ENCODE measurements at places on chromosomes 2 and 18.
A peak's percentile ranks its signal among the peaks of the same experiment; 100 is the strongest.

DNA sequence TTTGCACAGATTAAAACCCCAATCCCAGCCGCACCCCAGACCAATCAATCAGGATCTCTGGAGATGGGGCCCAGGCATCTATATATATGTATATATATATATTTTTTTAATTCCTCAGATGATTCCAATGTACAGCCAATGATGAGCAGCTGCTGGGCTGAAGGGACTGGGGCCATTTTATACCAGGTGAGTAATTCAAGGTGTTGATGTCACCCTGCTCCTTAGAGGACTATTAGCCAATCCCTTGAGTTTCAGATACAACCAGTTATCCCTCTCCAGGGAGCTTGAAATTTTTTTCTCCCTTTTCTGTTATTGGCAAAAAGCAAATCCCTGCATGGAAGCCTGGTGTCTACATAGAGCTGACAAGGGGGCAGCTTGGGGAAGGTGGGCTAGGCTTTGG, 59.8 kb downstream of the MCFD2 start:
- DNase-seq, result no peak

DNA sequence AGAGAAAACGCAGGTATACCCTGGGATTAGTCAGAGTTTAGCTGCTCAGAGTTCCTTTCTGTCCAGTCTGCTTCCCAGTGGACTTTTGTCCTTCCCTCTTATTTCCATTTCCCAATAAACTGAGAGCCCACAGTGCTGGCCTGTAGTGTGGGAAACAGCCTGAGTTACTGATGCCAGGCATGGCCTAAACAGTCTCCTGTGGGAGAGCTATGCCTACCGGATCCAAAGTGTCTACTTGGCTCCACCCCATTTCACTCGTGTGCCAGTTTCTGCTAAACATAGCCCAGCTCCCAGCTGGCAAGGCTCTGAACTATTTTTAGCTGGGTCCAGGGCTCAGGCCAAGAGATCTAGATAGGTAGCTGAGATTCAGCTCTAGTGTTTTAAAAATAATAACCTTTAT, 15.6 kb upstream of the PPP1CB start:
- peak; percentile 75 for DNase-seq

- no peak for DNase-seq
These were observed 49.0 kb downstream of the SETBP1 start for GRCh38 chr18:44729631-44730101.

GRCh38 chr2:122886479-122887145, 1131.2 kb downstream of the TSN start:
- no peak for DNase-seq

- no peak for DNase-seq
These were observed 21.5 kb downstream of the NABP1 start for GRCh38 chr2:191699341-191699945.

DNA sequence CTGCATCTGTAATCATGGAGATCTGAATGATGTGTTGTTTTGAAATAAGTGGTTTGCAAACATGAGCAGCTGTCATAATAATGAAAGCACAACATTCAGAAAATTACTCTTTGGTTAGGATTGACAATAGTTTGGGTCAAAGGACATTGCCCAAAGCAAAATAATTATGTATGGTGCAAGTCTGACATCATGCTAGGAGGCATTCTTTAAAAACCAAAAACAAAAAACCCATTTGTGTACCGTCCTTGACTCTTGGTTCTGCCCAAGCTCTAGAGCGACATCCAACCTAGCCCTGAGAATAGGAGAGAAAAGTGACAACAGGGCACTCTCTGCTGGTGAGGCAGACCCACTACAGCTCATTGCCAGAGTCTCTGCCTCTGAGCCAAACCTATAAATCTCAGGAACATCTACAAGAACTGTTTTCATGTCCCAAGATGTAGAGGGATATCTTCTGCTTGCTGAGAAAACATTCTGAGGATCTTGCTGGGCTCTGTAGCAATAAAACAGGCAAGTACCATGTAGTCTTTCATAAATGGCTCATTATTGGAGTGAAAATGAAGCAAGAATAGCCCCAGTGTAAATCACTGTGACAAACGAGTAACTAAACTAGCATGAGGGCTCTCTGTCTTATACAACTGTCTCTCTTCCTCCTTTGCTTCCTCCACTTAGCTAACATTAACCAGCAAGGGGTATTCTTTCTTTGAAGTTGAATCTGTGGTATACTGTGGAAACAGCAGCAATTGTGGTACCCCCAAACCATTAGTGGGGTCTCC, 266.8 kb upstream of the CXCR4 start:
- DNase-seq, result peak; percentile 42

DNA sequence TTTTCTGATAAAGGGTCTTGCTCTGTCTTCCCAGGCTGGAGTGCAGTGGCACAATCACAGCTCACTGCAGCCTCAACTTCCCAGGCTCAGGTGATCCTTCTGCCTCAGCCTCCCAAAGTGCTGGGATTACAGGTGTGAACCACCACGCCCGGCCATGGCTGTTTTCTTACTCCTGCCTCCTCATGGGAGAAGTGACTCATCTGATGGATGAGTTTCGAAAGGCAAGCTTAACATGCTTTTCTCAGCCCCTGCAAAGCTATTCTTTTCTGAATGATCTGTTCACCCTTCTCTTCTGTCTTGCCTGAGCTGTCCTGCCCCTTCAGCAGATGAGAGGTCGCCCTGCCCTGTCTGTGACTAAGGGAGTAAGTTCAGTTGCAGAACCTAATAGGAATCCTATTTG, 929 bp upstream of the CREG2 start:
- peak; percentile 46 for DNase-seq

- DNase-seq, result no peak
These were observed 24.0 kb upstream of the ARPC2 start for GRCh38 chr2:218192902-218193430.

DNA sequence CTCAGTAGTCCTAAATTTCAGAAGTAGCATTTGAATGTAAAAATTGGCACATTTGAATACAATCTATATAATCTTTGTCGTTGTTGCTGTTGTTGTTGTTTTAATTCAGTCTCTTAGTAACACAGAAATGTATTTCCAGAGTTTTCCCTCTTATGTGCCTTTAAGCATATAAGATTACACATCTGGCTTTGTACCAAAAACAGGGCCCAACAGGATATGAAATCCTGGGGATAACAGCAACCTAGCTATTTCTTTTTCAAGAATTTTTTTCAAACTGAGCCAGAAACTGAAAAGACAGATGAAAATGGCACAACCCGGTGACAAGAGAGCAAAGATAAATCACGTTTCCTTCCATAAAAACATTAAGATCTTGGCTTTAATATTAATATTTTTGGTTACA, 906.7 kb downstream of the NRXN1 start:
- no peak for DNase-seq

All from astrocyte of the hippocampus (primary cell).